ENCODE measurements at places on chromosomes 7 and 10. TPM values are rescaled to one million over a fixed set of nuclear protein-coding genes. Genes with fewer than 3 reads are reported as not detected.

The UPK3BL2 gene
- 1.6 TPM for total RNA-seq

DNA sequence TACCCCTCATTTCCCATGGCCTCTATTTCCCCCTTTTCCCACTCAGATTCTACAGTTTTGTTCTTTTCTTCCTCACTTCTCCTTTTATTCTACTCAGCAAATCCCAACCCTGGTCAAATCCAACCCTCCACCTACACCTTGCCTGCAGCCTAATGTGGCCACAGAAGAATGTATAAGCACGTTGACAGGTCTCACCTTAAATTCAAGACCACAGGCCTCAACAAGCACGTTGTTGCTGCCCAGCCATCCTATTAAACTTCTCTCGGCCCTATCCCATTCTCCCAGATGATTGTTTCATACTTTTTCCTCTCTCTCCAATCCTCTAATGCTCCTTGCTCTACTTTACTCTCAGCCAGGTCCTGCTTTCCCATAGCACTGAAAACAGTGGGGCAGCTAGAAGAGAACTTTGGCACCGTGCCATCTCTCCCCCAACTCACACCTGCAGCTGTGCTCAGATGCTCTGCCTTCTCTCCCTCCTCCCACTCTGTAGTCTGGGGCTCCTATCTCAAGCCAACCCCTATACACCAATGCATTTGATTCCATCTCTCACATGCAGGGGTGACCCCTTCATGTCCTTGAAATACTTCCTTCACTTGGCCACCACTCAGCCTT, 6.8 kb upstream of the EIF3A start:
- DNase-seq, result no peak

- DNase-seq, result no peak
Measured at GRCh38 chr10:51604579-51604978, 94.8 kb downstream of the CSTF2T start.

The SCART1 gene
- total RNA-seq, result 0.18 TPM

GRCh38 chr10:129956876-129957673, 7.0 kb downstream of the EBF3 start:
- no peak for DNase-seq

DNA sequence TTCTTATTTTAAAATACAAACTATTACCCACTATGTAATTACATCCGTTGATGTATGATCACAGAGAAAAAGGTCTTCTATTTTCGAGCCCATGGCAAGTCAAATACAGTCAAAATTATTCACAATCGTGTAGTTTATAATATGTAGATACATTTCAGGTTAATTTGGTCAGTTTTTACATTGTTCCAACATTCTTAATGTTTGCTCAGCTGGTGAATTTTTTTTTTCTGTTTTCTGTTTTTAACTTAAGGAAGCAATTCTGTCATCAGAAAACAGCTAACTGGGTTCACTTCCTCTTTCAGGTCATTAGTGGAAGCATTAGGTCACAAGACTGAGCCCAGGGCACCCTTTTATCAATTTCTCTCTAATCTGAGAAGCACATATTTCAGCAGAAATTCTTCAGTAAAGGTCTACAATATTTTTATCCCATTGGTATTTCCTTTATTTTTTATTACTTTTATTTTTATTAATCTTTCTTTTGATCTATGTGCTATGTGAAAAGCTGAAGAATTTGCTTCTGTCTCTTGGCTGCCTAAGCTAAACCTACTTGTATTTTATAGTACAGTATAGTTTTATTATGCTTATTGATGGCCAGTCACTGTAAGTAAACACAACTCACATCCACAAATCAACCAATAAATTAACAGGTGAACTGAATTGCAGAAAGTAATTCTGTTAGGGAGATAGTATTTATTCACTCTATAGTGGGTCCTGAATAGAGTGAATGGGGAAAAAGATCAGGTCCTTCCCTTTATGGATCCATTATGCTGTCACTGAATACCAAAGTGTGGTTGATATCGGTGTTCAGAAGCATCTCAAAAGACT, 84.6 kb downstream of the ICA1 start:
- DNase-seq, result no peak

Data from SJSA1 (cell line).